ENCODE measurements at places on chromosomes 11 and 22.

DNA sequence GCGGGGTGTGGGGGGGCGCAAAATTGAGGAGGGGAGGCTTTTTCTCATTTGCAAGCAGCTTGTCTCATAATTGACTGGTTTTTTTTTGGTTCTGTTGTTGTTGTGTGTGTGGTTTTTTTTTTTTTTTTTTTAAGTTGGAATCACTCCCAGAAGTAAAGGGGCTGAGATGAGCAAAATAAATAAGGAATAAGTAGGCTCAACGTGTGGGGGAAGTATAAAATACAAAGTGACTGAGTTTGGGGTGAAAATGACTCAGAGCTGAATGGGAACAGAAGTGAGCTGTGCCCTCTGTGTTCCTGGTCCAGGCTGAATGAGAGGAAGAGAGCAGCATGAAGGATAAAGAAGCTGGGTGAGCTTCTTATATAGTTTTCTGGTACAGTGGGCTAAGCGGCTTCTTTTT is 90.0 kb downstream of the GRIK4 start:
- DNase-seq: no peak

DNA sequence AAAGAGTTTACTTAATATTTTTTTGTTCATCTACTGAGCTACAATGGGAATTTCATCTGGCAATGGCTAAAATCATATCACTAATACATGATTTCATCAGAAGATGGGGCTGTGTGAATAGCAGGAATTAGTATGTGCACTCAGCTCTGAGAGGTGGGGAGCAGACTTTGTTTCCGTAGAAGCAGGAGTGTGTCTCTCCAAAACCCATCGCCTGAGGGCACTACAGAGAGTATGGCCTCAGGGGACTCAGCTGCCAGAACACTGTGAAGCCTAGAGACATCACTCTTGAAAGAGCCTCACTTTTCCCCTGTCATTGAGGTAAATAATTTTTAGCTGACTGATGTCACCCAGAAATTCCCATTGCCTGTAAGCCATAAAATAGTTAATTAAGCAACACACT is 261.4 kb upstream of the ISX start:
- peak; percentile 12 for DNase-seq

DNA sequence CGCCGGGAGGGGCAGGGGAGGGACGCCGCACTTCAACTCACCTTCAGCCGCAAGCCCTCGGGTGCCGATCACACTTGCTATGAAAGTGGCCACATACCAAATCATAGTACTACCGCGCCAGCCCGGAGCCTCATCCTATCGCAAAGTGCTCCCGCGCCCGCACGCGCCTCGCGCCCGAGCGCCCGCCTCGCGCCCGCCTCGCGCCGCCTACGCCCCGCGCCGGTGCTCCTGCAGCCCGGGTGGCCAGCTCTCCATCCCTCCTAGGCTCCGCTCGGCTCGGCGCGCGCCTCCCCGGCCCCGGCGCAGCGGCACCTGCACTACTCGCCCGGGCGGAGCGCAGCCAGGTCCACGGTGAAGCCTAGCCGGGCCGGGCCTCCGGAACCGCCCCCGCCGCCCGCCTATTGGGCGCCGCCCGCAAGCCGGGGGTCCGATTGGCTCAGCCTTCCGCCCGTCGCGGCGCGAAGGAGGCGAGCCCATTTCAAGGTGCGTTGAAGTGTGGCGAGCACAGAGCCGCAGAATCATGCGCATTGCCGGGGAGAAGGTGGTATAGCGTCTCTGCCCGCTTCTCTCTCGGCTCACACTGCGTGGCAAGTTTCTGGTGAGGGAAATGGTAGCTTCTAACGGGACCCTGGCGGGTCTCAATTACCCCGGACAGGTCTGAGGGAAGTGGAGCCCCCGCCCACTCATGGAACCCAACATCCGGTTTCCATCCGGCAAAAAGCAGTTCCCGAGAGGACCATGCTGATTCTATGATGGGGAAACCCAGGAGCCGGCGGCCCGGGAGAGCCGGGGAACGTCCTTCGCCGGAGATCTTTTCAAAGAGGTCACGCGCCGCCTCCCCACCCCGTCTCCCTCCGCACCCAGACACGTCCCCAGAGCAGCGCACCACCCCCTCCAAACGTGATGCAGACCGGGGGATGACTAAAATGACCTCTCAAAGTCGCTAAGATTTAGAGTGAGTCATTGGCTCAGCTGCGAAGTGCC is at the start of gene IGSF9B:
Gene IGSF9B (minus strand): TSS at position 319 of the 984 bp plus-strand sequence. CDS start 214 bp downstream, at position 105.
- peak; percentile 87 for DNase-seq

DNA sequence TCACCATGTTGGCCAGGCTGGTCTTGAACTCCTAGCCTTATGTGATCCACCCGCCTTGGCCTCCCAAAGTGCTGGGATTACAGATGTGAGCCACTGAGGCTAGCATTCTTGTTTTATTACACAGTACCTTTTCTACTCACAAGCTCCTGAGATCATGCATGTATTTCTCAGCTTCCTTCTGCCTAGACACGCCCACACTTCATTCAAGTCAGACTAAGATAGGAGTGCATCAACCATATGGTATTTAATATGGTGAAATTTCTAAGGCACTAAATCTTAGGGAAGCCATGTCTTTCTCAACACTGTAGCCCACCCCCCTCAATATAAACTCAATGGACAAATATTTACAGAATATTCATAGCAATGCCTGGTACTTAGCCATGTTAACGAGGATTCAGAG is 62.1 kb downstream of the SLC25A17 start:
- no peak for DNase-seq

DNA sequence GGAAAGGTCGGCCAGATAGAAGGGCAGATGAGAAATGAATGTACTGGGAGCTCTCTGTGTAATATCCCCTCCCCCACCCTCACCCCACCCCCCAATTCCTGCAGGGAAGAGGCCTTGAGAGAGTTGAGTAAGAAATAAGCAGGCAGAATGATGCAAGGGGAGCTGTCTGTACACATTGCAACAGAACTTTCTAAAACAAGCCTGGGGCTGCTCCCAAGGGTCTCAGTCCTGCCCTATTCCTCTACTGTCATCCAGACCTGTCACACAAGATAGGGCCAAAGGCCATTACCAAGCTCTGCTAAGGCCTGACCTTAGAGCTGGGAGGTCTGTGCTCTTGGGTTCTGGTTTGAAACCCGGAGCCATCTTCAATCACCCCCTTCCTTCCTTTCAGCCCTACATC is 5.7 kb upstream of the DGAT2 start:
- no peak for DNase-seq

All from COR-L47 (cell line).